ENCODE measurements at places on chromosomes 16 and 17.

DNA sequence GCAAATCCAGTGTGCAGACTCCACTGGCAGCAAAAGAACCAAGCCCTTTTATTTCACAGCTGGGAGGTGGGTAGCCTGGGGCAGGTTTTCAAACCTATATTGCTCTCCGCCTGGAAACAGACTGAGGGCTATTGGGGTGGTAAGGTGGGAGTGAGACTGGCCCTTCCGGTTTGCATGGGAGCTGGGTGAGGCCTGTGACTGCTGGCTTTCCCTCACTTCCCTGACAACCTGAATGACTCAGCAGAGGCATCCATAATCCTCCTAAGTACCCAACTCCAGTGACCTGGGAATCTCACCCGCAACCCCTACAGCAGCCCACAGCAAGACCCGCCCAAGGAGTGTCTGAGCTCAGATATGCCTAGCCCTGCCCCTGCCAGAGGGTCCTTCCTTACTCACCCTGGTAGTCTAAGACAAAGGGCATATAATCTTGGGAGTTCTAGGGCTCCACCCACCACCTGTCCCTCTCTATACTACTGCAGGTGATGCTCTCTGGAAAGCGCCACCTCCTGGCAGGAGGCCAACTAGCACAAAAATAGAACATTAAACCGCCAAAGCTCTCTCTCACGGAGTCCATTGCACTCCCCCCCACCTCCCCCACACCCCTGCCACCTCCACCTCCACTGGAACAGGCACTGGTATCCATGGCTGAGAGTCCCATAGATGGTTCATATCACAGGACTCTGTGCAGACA lies 602.0 kb upstream of the C16orf82 start:
- DNase-seq, result no peak

DNA sequence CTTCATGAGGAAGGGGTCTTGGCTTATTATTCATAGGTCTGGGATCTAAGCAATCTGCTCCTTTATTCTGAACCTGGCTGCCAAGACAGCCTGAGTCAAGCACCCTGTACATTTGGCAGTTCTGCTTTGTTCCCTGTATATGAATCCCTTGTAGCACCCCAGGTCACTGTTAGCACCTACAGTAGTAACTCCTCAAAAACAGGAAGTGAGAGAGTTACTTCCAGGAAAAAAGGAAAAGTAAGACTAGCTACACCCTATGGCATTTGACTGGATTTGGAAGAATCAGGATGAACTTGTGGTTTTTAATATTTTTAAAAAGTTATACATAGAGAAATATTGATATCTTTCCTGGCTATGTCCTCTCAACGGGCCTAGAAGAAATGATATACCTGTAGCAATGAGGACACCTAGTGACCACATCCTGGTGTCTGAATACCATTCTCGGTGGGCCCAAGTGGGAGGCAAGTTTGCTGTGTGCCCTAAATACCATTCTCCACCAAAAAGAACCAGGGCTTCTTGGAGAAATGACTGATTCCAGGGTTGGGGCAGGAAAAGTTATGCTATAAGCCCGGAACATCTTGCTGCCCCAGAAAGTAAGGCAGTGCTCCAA lies 9.9 kb downstream of the ANKRD40 start:
- DNase-seq, result no peak

- DNase-seq, result no peak
These were observed at the start of gene FLOT2 for GRCh38 chr17:28896884-28897768. TSS of gene FLOT2 (minus strand) at chr17:28897733. CDS start at chr17:28897574, 159 bp downstream.

DNA sequence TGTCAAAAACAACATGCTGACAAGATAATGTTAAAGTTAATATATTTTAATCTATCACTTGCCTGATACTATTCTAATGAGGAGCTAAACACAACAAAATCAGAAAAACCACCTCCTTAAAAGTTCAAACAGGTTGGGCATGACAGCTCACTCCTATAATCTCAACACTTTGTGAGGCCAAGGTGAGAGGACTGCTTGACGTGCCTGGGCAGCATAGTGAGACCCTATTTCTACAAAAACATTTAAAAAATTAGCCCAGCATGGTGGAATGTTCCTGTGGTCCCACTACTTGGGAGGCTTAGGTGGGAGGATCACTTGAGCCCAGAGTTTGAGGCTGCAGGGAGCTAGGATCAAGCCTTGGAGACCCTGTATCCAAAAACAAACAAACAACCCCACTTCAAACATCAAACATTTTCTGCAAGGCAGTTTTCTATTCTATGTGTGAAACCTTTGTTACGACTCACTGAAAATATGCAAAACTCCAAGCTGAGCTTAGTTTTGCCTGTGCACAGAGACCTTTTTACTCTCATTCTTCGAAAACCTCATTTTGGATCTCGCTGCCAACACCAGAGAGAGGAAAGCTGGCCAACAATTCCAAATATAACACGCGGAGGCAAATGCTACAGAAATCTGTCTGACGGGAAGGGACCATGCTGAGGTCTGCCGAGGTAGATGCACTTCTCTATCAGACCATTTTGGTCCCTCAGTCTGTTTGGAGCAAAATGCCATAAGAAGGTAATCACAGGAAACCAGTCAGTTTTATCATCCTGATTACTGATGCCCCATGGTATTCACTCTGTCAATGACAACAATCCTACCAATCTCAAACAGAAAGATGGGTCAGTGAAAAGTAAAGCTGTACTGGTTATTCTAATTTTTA lies 6.2 kb downstream of the PHF12 start:
- no peak for DNase-seq

DNA sequence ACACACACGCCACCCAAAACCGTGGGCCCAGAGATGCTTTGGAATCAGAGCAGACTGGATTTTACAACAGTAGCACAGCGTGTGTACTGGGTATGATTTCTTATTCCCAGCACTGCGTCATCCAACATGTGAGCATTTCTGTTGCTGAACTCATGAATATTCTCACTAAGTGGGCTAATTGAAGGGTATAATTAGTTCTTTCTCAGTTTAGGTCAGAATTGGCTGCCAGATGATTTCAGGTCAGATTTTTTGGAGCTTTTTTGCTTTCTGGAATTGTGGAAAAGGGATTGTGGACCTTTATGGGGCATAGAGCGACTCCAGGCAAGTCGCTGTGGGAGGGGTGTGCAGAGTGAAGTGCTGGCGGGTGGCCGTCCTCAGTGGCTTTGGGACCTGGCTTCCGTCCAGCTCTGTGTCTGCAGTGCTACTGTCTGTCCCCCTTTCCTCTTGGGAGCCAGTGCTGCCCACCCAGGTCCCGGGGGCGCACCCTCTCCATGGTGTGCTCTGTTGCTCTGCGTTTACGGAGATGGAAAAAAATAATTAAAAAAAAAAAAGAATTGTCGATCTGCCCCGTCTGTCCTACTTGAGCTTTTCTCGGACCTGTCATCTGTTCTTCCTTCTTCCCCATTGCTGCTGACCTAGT lies 25.0 kb downstream of the FOXK2 start:
- DNase-seq, result no peak

DNA sequence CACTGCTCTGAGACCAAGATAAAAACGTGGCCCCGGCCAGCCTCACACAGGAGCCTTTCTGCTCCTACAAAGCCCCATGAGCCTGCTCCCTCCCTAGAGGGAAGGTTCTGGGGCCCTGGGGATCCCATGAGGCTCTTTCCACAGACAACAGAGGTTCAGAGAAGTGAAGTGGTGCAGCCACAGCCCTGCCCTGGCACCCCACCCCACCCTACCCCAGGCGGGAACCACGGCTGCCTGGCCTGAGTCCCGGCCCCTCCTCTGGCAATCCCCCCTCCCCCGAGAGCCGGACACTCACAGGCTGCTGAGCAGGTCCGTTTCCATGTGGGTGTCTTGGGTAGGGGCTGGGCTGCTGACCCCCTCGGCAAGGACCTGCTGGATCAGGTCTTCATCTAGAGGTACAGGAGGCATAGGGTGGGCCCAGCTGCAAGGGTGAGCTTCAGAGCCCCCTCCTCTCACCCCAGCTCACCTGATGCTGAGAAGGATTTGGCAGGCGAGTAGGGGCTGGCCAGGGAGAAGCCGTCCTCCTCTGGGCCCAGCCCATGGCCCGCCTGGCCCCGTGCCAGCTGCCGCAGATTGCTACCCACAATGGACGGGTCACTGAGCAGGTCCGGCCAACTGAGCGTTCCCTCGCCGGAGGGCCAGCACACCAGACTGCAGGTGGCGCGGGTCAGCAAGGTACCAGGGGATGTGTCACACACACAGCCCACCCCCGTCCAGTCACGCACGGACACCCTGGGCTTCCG lies 38.7 kb downstream of the PKD1 start:
- DNase-seq, result no peak

GRCh38 chr17:64455993-64456885 lies 7.3 kb downstream of the MILR1 start:
- peak; percentile 90 for DNase-seq

DNA sequence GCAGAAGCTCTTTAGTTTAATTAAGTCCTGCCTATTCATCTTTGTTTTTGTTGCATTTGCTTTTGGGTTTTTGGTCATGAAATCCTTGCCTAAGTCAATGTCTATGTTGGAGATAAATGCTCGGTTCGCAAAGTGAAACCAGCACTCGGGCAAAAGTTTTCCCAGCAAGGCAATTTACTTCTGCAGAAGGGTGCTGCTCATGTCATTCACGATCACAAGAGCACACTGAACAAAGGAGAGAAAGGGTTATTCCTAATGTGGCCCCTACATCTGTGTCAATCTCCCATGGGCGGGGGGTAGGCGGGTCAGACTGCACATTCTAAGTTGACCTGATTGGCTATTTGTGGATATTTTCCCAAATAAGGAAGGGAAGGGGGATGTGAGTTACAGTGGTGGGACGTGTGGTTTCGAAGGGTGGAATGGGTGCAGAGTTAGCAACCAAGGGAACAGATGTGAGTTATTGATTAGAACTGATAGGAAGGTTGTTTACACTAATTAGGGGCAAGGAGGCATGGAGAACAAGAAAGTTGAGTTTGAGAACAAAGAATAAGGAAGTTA lies 23.0 kb downstream of the ATF7IP2 start:
- DNase-seq, result no peak

GRCh38 chr17:65029605-65030336 lies 26.8 kb downstream of the GNA13 start:
- DNase-seq, result no peak

- no peak for DNase-seq
These were observed 75.8 kb upstream of the CBX4 start for GRCh38 chr17:79914813-79915740.

- DNase-seq, result no peak
These were observed 12.3 kb downstream of the GLIS2 start for GRCh38 chr16:4328046-4328781.

GRCh38 chr17:82285141-82285540 lies 11.6 kb upstream of the CSNK1D start:
- no peak for DNase-seq

DNA sequence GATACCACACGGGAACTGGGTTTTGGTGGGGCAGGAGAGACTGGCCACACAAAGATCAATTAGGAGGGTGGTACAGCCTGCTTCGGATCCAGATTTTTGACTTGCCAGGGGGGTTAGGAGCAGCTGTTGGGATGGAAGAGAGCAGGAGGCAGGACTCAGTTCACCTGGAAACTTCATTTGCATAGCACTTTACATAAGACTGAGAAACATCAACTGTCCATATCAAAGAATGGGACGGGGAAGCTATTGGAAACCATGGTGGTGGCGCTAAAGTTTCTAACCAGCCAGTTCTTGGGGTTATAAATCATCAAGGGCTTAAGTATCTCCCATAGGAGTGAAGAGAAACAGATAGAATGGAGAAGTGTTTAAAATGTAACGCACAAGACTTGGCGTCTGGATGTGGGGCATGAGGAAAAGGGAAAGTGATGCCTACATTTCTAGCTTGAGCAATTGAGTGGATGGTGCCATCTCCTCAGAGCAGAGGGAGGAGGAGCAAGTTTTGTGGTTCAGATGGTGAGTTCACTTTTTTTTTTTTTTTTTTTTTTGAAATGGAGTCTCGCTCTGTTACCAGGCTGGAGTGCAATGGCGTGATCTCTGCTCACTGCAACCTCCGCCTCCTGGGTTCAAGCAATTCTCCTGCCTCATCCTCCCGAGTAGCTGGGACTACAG lies 6.4 kb upstream of the SRCAP start:
- DNase-seq, result peak; percentile 12

DNA sequence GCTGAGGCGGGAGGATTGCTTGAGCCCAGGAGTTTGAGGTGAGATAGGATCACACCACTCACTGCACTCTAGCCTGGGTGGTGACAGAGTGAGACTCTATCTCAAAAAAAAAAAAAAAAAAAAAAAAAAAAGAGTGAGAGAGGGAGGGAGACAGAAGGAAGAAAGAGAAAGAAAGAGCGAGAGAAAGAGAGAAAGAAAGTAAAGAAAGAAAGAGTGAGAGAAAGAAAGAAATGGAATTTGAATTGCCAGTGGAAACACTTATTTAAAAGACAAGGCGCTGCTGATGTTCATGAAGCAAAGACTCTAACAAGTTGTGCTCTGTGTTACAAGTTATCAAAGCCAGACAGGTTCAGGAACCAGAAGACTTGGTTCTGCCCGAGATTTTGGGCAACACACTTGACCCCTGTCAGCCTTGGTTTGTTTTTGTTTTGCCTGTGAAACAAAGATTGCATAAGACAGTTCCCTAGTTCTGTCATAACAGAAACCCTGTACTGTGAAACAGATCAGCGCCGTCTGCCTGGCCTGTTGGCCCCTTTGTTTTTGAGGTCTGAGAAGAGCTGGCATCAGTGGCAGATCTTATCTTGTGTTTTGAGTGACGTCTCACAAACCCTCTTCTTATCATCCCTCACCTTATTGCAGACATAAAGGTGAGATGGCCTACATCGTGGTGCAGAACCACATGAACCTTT lies 55.4 kb upstream of the ENDOV start:
- DNase-seq, result no peak

DNA sequence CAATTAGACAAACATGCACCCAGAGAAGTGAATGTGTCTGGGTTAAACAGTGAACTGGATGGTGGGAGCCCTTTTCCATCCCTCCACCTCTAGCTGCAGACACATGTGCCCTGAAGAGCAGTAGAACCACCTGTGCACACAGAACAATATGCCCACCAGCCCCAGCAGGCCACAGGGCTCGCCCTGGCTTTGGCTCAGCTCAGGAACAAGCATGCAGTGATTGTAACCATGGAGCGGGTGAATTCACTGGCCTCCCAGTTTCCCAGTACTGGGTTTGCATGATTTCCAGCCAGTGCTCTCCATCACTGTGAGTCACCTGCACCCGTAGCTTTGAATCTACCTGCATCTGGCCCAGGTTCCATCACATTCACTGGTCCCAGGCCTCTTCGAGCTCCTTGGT lies 5.2 kb downstream of the GPR179 start:
- no peak for DNase-seq

DNA sequence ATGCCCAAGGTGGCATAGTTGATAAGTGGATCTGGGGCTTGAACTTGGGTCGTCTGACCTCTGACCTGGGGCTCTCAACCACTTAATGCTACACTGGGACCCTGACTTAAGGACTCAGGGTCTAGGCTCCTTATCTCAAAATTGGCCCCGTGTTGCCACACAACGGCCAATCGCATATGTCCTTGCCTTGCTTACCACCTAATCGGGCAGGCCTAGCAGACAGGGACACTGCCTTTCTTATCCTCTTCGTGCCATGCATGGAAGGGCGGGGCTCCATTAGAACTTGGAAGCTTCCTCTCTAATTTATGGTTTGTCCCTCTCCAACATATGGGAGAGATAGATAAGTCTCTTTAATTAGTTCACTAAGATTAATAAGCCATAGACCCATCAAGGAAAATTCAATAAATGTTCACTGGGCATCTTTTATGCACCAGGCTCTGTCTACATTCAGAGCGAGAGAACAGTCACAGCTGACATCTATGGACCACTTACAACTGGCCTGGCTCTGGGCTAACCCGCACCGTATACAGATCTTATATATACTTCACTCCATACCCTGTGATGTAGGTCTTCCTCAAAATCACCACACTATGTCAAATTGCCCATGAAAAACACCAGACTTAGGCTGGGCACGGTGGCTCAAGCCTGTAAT lies 35.1 kb downstream of the CDH1 start:
- DNase-seq, result no peak

GRCh38 chr17:60390925-60391470 lies 935 bp downstream of the USP32 start:
- no peak for DNase-seq

- no peak for DNase-seq
These were observed 201.4 kb upstream of the CHMP6 start for GRCh38 chr17:80790021-80790765.

Measured in SIG-M5 (cell line).